ENCODE measurements at places on chromosomes 12 and 14.

- DNase-seq, result no peak
These were observed 126.8 kb upstream of the MAP1LC3B2 start for GRCh38 chr12:116432314-116432750.

DNA sequence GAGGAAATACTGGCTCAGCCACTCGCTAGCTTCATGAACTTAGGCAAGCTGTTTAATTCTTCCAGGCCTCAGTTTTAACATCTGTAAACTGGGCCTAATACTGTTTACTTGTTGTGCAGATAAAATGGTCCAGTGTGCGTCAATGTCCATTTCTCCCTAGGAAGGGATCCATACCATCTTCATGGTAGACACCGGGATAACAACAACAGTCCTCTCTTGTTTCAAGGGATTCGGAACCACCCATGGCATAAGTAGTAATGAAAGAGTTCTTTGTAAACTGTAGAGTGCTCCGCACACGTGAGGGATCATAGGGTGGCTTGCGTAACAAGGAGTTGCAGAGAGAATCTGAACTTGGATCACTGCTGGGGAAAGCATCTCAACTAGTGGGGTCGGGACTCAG is 17.3 kb upstream of the CHGA start:
- no peak for DNase-seq

- DNase-seq, result no peak
These were observed 6.9 kb downstream of the ANAPC5 start for GRCh38 chr12:121345151-121345815.

GRCh38 chr12:21918456-21918855 is 22.8 kb downstream of the ABCC9 start:
- DNase-seq, result no peak

DNA sequence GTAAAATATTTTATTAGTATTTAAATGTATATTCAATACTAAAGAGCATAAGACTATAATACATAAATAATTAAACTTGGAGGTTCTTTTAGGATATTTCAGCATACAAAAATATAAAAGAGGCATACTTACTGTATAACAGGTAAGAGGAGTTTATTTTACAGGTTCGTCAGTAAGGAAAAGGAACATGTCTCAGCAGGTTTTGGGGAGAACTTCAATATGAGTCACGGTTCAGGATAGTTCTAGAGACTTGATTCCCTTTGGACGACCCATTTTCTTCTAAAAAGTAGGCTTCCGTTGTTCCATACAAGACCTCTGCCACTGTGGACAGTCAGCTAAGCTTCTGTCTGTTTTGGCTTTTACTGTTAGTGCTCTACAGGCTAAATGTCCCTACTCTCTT is 181.1 kb downstream of the ALX1 start:
- DNase-seq, result no peak

DNA sequence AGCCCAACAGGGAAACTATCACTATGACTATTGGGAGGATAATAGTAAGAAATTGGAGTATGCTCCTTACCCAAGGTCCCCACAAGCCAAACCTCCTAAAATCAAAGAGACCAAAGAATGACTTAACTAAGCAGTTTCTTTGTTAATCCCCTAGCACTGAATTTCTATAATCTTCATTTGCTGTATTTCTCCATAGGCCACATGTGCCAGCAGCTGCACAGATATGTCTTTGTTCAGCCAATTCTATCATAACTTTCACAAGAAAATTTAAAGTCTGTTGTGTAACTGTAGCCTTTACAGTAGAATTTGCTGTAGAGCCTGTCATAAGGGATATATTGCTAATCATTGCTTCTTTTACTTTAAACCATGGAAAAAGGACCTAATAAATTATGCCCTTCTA is 104.0 kb downstream of the RIN3 start:
- DNase-seq, result no peak
